ENCODE measurements at places on chromosomes 5 and 9. TPM values are rescaled to one million over a fixed set of nuclear protein-coding genes. Genes with fewer than 3 reads are reported as not detected.

Gene PCDHB10
- under 0.01 TPM for total RNA-seq

DNA sequence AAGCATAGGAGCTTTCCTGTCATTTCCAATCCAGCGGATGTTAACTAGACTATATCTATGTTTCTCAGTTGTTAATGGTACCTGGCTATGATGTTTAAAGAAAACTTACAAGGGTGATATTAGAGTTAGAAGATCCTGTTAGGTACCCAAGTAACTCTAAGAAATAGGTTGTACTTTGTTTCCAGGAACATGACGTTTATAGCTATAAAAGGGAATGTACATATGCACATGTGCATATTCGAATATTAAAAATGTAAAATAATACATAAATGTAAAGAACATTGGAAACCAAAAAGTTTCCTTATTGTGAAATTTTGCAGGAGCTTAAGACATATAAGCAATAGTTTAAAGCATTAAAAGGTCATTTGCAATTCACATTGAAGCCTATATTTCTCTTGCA lies 247.7 kb upstream of the EDIL3 start:
- DNase-seq = no peak

Gene SPATA31E1
- not detected for total RNA-seq

- no peak for DNase-seq
Measured at GRCh38 chr9:73741316-73741715, 589.7 kb downstream of the ANXA1 start.

DNA sequence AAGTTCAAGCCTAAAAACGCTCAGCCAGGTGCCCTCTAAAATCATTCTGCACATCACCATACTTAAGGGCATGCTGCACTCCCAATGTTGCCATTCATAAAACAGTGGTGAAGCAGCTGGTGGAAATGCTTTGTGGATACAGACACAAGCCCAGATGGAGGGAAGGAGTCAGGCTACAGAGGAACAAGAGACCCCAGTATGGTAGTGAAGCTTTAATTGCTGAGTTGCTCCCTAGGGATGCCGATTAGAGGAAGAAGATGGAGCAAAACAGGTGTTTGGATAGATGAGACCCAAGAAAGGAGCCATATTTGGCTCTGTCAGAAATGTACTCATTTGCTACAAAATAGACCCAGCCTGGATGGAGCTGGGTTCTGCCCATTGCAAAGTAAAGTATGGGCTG lies 230.5 kb downstream of the NSG2 start:
- DNase-seq = no peak

DNA sequence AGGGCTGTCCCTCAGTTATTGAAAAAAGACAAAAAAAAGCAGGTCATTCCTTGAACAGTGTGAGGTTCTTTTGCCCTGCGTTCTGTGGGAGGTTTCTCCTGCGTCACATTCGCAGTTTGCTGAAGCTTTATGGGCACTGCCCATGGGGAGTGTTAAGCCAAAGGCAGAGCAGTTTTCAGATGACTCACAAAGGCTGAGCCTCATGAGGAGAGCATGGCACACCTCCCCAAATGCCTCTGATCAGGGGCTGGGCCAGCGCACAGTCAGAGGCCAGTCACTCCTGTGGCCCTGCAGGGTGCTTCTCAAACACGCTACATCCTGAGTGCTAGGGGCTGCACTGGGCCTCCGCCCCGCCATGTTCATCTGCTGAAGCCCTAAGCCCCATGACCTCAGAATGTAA lies 38.4 kb downstream of the IRX1 start:
- no peak for DNase-seq

DNA sequence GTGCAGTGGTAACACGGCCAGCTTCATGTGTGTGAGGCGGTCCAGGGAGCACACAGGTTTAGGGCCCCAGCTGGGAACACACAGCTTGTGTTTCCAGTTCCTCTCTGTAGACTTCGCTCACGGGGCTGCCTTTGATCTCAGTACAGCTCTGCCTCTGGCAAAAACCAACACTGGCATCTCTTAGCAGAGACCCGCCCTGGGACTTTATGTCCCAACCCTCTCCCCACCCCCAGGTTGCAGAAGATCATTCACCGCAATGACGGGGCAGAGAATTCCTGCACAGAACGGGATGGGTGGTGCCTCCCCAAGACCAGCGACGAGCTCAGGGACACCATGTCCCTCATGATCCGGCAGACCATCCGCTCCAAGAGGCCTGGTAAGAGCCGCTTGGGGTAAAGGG lies 5.2 kb upstream of the CEL start:
- no peak for DNase-seq

- no peak for DNase-seq
Measured at GRCh38 chr5:133552925-133553525, 59.3 kb downstream of the FSTL4 start.

GRCh38 chr9:111114486-111114885 lies 76.2 kb upstream of the LPAR1 start:
- DNase-seq = no peak

DNA sequence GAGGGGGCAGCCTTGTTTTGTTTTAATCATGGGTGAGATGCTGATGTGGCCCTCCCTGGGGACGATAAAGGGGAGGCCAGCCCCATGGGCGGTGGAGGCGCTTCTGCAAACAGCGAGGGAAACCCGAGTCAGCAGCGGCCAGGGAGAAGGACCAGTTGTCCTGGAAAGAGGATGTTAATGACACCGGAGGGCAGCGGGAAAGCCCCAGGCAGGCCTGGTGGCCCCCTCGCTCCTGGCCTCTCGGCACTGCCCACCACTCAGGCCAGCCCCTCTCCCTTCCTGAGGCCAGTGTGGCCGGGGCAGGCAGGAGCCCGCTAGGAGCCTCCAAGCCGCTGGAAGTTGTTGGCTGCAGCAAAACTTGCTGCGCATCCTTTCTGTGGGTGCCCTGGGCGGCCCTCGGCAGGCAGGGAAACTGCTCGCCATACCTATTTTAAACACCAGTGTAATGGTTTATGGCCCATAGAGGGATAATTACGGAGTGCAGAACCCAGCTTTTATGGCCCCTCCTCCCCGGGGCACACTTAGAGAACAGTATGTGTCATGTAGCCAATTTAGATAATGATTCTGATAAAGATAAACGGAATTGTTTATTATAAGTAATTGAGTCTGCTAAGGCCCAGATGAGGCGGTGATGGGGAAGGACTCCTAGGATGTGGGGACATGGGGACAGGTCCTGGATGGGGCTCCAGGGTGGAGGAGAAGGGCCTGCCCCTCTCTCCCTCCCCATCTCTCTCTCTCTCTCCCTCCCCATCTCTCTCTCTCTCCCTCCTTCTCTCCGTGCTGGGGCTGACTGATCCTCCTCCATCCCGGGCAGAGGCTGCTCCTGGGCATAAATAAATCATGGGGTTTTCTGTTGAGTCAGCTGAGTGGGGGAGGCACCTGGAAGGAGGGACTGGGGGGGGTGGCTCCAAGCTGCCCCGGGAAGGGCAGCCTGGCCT lies 36.9 kb downstream of the LMX1B start:
- DNase-seq = no peak

Gene CATSPER3
- 0.29 TPM for total RNA-seq

GRCh38 chr5:139634028-139634325 lies 14.2 kb upstream of the CXXC5 start:
- DNase-seq = no peak

- DNase-seq = no peak
Measured at GRCh38 chr9:8680157-8680556, 880.6 kb upstream of the DMAC1 start.

Gene TAF11L11
- not detected for total RNA-seq

Gene CCL21
- not detected for total RNA-seq

DNA sequence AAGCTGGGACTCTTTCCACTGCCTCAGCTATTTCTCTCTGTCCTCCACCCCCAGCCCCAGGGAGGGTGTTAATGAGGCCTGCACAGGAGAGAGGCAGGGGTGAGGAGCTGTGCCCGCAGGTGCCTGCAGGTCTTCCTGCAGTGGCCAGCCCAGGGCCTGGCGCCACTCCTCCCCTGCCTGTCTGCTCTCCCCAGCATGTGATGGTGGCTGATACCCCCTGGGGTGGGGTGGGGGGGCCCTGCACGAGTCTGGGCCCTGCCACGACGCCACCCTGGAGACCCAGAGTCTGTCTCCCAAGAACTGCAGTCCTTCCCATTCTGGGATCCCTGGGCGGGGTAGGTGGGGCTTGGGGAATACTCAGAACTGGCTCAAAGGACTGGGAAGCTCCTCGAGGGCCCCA lies 166.4 kb upstream of the SMIM23 start:
- DNase-seq = no peak

DNA sequence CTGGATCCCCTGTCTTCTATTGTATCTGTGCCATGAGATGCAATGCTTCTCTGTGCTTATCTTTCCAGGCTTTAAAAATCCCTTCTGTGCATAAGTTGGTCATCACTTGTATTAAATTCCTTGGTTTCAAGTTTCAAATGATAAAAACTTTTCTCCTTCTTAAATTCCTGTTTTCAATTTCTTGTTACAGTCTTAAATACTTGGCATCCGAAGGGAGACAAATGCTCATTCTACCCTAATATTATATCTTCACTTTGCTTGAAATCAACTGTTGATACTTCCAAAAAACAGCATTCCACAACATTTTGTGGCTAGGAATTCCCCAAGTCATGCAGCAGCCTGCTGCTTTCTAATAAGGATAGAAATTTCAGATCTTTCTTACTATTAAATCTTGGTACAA lies 413.2 kb upstream of the ACTBL2 start:
- no peak for DNase-seq

- DNase-seq = no peak
Measured at GRCh38 chr9:90107726-90108655, 503.2 kb downstream of the GADD45G start.

GRCh38 chr5:149956685-149957084 lies 3.9 kb upstream of the SLC26A2 start:
- no peak for DNase-seq

DNA sequence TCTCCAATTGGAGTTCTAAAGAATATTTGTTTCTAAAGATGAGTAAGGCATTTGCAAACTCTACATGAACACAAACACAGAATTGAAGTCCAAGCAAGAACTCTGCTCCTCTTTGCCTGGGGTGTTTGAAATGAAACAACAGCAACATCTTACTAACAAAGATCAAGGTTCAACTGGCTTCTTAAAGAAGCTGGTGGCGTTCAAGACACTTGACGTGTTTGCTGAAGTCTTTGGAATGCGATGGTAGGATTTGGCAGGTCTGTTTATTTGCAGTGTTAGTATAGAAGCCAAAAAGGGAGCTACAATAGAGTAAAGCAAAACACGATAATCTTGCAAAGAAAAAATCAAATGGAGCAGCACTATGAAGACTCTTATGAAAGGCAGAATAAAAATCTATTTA lies 94.9 kb downstream of the BASP1 start:
- no peak for DNase-seq

DNA sequence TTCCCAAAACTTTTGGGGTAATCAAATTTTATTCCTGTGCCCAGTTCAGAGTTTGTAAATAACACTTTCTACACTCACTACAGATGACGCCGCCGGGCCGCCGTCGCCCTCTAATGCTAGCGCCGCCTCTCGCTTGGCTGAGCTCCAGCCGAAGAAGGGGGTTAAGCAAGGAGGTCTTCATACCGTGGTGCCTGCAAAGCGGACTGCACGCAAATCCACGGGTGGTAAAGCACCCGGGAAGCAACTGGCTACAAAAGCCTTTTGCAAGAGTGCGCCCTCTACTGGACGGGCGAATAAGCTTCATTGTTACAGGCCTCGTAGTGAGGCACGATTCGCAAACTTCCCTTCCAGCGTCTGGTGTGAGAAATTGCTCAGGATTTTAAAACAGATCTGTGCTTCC lies 280.4 kb downstream of the MEF2C start:
- DNase-seq = no peak
